Kidney (tissue), 22 donors: ENCODE measurements at places on chromosomes 2 and 18.

- no peak for DNase-seq
Observed at GRCh38 chr18:13336841-13337240, 118.3 kb downstream of the LDLRAD4 start.

GRCh38 chr2:127142663-127143630 lies 36.0 kb upstream of the BIN1 start:
- DNase-seq: no peak

DNA sequence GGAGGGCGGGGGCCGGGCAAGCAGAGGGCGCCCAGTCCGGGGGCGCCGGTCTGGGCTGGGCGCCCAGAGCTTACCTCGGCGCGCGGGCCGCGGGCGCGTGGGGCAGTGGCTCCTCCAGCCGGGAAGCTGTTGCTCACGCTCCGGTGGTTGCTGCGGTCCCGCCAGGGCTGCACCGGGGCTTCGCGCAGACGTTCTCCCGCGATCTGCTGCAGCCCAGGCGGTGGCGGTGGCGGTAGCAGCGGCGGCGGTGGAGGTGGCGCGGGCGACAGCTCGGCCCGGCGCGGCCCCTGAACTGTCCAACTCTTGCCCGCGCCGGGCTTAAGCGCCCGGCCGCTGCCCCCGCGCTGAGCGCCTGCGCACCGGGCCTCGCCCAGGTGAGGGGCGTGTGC lies 391 bp downstream of the ZNF385B start:
- DNase-seq: peak; percentile 46

GRCh38 chr2:59752512-59752911 lies 800.9 kb downstream of the BCL11A start:
- DNase-seq: no peak

GRCh38 chr2:172674034-172674967 lies 61.3 kb upstream of the RAPGEF4 start:
- peak; percentile 13 for DNase-seq

DNA sequence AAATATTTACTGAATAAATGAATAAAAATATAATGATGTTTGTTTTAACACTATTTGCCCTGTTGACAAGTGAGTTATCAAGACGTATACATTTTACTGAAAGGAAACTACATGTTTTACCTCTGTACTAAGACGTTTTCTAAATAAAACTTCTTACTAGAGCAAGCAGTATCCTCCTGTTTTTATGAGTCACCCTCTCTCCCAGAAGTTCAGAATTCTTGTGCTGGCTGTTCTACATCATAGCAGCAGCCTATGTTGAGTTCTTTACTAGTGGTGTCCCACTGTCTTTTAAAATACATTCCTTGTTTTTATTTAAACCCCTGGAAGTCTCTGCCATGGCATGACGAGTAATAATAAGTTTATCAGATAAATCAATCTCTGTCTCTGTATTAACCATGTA lies 297.4 kb downstream of the CALCRL start:
- DNase-seq: no peak

GRCh38 chr2:187976986-187977333 lies 314.7 kb upstream of the GULP1 start:
- DNase-seq: no peak

DNA sequence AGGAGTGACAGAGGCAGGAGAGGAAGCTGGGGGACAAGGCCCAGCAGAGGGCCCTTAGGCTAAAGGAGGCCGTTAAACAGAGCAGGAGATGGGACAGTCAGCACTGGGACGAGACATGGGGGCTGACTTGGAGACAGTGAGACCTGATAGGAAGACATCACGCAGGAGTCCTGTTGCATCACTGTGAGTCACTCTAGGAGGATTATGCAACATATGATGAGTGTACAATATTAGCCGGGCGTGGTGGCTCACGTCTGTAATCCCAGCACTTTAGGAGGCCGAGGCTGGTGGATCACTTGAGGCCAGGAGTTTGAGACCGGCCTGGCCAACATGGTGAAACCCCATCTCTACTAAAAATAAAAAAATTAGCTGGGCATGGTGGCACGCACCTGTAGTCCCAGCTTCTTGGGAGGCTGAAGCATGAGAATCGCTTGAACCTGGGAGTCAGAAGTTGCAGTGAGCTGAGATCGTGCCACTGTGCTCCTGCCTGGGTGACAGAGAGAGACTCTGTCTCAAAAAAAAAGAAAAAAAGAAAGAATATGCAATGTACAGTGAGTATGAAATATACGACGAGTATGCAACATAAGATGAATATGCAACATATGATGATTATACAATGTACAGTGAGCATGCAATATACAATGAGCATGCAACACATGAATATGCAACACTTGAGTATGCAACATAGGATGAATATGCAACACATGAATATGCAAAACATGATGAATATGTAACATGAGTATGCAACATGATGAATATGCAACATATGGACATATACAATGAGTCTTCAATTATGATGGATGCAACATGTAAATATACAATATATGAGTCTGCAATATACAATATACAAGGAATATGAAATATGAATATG lies 83.3 kb upstream of the ID2 start:
- no peak for DNase-seq

- no peak for DNase-seq
Observed at GRCh38 chr18:74980669-74981068, 228.3 kb downstream of the PTGR3 start.

- DNase-seq: peak; percentile 61
Observed at GRCh38 chr2:70557171-70557838, 3.7 kb upstream of the TGFA start.

DNA sequence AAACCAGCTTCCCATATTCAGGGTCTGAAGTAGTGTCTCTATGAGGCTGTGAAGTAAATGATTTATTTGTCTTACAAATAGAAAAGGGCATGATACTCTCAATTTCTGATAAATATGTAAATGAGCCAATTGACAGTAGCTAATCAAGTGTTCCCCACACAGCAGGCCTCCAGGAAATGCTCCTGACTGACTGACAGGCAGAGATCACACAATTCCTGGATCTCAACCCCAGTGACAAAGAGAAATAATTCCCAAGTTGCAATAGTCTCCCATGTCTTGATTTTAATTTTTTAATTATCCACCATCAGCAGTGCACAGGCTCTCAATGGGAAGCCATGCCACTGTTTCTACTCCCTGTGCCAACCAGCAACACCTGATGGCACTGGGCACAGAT lies 390.4 kb downstream of the SOX11 start:
- DNase-seq: no peak

DNA sequence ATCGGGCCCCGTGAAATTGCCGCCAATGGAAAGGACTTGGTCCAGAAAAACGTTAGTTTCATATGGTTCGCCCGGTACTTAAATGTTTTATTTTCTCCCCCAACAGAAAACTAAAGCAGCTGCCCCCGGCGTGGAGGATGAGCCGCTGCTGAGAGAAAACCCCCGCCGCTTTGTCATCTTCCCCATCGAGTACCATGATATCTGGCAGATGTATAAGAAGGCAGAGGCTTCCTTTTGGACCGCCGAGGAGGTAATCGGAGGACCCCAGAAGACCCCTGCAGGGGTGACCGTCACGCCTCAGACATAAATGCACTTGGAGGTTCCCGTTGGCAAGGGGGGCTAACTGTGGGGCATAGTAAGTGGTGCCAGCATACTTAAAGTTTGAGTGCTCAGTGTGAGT lies 742 bp downstream of the RRM2 start:
- peak; percentile 50 for DNase-seq

DNA sequence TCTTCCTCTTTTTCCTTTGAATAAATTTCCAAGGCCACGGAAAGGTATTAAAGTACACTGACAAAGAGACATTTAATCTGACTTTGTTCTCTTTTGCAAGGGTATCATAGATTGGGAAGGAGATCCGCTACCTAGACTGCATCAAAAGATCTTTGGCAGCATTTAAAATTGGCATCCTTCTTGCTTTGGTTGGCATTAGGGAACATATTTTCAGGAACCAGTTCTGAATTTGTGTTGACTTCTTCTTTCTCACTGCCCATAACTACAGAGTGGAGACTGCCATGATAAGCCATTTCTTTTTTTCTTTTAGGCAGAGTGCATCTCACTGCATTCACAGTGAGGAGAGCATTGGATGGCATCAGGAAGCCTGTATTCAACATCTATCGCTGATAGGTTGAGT lies 83.4 kb downstream of the DOCK10 start:
- no peak for DNase-seq

GRCh38 chr2:147214914-147215313 lies 629.9 kb upstream of the ACVR2A start:
- no peak for DNase-seq

DNA sequence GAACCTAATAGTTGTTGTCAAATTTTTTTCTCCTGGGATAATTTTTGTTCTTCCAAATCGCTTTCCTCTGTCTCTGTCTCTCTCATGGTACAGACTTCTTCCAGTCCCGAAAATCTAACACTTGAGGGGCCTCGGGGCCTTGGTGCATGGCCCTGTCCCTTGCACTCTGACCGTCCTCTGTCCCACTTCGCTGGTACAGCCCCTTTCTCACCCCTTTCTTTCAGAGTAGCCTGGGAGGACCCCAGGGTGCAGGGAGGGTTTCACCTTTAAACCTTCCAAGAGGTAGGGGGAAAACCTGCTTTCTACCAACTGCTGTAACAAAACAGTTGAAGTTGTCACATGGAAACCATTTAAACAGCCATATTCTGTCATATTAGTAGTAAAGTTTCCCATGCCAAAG lies 22.2 kb upstream of the FAHD2A start:
- DNase-seq: no peak

GRCh38 chr2:148603562-148603920 lies 41.0 kb upstream of the EPC2 start:
- no peak for DNase-seq

DNA sequence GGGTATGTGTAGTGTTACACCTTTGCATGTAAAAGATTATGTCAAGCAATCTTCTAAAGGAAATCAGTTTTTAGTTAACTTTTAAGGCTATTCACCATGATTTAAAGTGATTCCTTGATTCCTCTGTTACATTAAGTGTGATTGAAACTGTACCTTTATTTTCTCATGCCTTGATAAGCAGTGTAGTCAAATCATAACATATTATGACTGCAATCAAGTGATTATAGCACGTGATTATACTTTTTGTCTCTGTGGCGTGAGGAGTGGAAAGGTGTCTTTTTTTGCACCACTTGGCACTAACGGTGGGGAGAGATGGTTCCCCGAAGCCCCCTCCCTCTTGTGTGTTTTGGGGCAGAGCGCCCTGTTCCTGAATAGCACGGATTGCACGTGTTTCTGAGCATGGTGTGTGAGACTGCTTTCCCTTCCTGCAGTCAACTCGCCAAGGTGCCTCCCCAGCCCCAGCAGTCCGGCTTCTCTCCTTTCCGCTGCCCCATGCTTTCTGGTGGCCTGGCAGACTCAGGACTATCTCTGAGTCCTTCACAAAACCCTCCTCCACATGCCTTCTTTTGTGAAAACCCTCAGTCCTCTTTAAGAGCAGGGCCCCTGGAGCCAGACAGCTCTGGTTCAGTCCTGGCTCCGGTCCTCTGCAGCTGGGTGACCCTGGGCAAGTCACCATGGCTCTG lies 68.4 kb downstream of the AGAP1 start:
- no peak for DNase-seq

- no peak for DNase-seq
Observed at GRCh38 chr2:117820444-117820843, 6.0 kb downstream of the DDX18 start.

DNA sequence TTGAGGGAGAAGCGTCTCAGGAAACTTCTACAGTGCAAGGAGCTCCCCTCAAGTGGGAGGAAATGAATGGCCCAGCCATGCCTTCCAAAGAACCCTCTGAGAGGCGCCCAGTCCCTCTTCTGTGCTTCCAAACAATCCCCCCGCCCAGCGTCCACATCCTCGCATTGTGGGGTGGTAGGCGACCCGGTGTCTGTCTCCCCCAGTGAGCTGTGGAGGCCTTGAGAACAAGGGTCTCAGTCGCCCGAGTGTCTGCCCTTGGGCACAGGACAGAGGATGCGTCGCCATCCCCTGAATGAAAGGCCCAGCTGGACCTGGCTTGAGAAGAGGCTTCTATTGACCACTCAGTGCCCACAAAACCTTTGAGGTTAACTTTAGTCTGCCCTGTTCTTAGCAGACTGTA lies 29.7 kb downstream of the INPP5D start:
- no peak for DNase-seq

- DNase-seq: no peak
Observed at GRCh38 chr2:70199320-70199864, 8.6 kb upstream of the C2orf42 start.

DNA sequence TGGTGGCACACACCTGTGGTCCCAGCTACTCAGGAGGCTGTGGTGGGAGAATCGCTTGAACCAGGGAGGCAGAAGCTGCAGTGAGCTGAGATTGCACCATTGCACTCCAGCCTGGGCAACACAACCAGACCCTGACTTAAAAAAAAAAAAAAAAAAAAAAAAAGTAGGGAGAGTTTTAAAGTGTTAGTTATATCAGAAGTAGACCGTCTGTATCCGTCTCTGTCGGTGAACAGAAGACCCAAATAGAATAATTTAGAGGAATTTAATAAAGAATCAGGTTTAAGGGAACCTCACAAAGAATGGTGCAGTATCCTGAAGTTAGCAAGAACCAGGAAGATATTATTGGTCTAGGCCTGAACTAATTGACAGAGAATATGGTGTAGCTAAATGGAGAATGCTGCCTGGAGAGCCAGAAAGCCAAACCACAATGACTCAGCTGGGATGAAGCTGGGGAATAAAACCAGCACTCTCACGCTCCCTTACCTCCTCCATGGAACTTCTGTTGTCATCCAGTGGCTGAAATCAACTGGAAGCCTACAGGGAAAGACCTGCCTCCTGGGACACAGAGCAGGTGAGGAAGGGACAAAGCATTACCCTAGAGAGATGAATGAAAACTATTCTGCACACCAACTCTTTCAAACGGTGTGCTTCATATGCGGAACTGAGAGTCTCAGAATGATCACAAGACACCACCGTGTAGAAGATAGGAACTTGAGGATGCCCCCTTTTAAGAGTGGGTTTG lies 39.1 kb upstream of the PLEKHM3 start:
- no peak for DNase-seq

GRCh38 chr2:20631617-20632307 lies 19.1 kb downstream of the HS1BP3 start:
- DNase-seq: no peak

GRCh38 chr18:57603871-57604270 lies 17.4 kb upstream of the FECH start:
- no peak for DNase-seq

DNA sequence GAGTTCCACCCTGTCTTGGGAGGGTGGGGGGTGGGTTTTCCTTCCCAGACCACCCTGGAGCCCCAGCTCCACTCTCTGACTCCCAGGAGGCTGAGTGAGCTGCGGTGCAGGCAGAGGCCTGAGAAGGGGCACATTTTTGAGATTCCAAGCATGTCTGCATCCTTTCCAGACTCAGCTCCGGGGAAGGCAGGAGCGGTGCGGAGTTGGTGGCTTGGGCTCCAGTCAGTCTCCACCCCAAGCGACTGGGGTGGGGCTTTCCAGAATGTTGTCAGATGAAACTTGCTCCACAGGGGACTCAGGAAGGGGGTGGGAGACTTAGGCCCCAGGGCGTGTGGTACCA lies 44.2 kb upstream of the HS6ST1 start:
- DNase-seq: peak; percentile 90
